ENCODE measurements at places on chromosomes 5 and 9. TPM values are rescaled to one million over a fixed set of nuclear protein-coding genes. Genes with fewer than 3 reads are reported as not detected.

SPAAR gene
- total RNA-seq: 0.17 TPM

CAVIN4 gene
- 1.6 TPM for total RNA-seq

PCDHGA5 gene
- total RNA-seq: 1.6 TPM

ADAMTS19 gene
- under 0.01 TPM for total RNA-seq

FOXE1 gene
- total RNA-seq: not detected

REEP2 gene
- total RNA-seq: 16.4 TPM

LCN1 gene
- not detected for total RNA-seq

GCNT4 gene
- 0.16 TPM for total RNA-seq

SPRY4 gene
- total RNA-seq: 3.0 TPM

SGCD gene
- 10.2 TPM for total RNA-seq

HAVCR2 gene
- total RNA-seq: 3.3 TPM

GZMA gene
- not detected for total RNA-seq

PCDHB11 gene
- 0.69 TPM for total RNA-seq

NR6A1 gene
- total RNA-seq: 0.26 TPM

ELAVL2 gene
- under 0.01 TPM for total RNA-seq

DIAPH1 gene
- 23.5 TPM for total RNA-seq

SLC25A2 gene
- total RNA-seq: not detected

NR5A1 gene
- total RNA-seq: not detected

PFDN1 gene
- total RNA-seq: 30.7 TPM

DBH gene
- not detected for total RNA-seq

CDC14B gene
- total RNA-seq: 29.9 TPM

PCDHB8 gene
- total RNA-seq: 0.32 TPM

ANKDD1B gene
- total RNA-seq: 0.95 TPM

GHR gene
- 3.5 TPM for total RNA-seq

OR1L6 gene
- not detected for total RNA-seq

EPB41L4A gene
- total RNA-seq: 0.09 TPM

SPAG8 gene
- 1.5 TPM for total RNA-seq

OTP gene
- not detected for total RNA-seq

PCYOX1L gene
- 3.7 TPM for total RNA-seq

GARIN3 gene
- total RNA-seq: not detected

SLC45A2 gene
- total RNA-seq: under 0.01 TPM

ASS1 gene
- total RNA-seq: 62.2 TPM

SAXO1 gene
- 0.09 TPM for total RNA-seq

POU5F2 gene
- total RNA-seq: 0.43 TPM

KIF20A gene
- 4.0 TPM for total RNA-seq
